ENCODE measurements at places on chromosomes 1 and 21.

- no peak for DNase-seq
These were observed 17.1 kb downstream of the VN1R5 start for GRCh38 chr1:247273013-247273412.

GRCh38 chr1:198607714-198608113, 31.1 kb upstream of the PTPRC start:
- DNase-seq: no peak

- no peak for DNase-seq
These were observed 92.5 kb downstream of the SCMH1 start for GRCh38 chr1:41149570-41149969.

GRCh38 chr1:903305-903704, 20.4 kb upstream of the SAMD11 start:
- DNase-seq: no peak

Data from NCI-H1417 treated with DMSO at 0.1 percent for 48 hours (cell line).